ENCODE measurements at places on chromosomes 5 and 9.

DNA sequence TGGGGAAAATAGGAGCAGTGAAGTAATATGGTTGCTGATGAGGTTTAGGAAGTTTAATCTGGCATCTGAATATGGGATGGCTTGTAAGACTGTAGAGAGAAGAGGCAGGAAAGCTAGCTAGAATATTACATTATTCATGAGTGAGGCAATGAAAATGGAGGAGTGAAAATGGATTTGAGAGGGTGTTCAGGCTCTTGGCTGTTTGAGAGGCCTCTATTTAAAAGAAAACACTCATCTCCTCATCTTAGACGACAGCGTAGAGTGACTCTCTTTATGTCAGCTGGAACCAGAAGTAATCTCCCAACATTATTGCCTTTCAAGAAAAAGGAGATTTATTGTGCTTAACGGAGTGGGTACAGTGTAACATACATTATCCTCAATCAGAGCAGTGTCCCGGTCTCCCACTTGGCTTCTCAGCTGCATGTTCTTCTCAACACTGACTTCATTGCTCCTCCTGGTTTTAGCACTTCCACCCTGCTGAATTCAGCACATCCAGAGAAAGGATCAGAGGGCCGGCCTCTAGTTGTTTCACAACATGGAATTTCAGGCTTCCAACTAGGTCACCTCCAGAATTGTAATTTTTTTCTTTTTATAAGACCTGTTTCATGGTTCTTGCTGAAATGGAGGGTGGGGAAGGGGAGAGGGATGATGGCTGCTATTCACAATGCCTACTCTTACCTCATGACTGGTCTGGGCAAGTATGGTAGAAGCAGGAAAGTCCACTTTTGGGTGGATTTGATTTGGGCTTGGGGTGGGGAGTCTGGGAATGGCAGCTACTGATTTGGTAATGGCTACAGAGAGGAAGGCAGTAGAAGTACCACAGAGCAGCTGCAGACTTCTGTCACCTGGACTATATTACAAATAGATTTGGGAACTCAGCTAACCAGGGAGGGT is 52.9 kb upstream of the KIAA1958 start:
- DNase-seq, result no peak

- no peak for DNase-seq
Observed at GRCh38 chr9:35754264-35754663, at the start of gene MSMP. MSMP (minus strand) TSS chr9:35754276; CDS start chr9:35754129, 147 bp downstream.

GRCh38 chr9:106286249-106286648 is 576.7 kb upstream of the ZNF462 start:
- DNase-seq, result no peak

DNA sequence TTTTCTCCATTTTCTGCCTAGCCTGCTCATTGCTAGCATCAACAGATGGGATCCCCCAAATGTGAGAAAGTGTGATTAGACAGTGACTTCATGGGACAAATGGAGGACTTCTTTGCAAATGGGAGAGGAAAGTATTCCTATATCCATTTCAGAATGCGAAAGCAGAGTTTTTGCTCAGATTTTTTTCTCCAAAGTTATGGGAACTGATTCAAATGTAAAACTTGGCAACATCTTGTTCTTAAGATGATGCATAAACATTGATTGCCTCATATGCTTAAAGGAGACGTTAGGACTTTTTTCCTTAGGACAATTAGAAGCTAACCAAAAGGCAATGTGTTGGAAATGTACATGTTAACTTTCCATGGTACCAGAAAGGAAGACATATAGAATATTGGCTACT is 704.3 kb upstream of the ZNF608 start:
- DNase-seq, result no peak

- no peak for DNase-seq
Observed at GRCh38 chr9:136858452-136858843, 6.3 kb downstream of the MAMDC4 start.

DNA sequence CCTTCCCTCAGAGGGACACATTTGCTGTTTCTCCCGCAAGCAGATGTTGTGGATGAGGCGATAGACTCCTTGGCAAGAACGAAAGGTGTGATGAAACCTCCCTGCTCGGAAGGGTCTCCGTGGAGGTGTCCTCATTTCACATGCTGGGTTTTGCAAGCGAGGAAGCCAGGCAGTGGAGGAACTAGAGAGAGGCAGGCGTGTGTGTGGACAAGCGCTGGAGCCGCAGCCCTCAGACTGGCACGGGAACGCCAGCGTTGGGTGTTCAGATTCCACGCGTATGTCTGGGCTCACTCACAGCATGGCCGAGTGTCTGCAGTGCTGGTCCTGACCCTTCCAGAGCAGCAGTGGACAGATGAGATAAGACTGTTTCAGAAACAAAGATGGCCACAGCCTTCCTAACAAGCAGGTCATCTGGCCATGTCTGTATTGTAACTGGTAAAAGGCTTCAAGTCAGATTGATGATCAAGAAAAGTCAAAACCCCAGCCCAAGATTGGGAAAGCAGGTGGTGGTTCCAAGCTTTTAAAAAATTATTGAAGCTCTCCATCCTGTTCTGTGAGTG is 35.0 kb upstream of the NCS1 start:
- no peak for DNase-seq

DNA sequence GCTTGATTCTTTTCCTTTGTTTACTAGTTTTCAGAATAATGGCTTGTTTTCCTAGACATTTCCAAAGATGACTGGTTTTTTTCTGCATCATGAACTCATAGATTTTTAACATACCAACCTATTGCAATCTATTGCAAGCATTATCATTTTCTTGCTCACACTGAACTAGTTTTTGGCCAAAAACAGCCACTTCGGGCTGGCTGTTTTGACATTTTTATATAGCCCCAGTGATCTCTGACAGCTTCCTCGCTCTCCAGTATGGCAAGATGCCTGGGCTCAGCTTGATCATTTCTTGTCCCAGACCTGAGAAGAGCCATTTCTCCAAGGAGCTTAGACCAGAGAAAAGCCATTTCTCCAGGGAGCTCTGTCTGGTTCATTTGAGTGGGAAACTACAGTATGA is 94.3 kb upstream of the MAMDC2 start:
- DNase-seq, result no peak

DNA sequence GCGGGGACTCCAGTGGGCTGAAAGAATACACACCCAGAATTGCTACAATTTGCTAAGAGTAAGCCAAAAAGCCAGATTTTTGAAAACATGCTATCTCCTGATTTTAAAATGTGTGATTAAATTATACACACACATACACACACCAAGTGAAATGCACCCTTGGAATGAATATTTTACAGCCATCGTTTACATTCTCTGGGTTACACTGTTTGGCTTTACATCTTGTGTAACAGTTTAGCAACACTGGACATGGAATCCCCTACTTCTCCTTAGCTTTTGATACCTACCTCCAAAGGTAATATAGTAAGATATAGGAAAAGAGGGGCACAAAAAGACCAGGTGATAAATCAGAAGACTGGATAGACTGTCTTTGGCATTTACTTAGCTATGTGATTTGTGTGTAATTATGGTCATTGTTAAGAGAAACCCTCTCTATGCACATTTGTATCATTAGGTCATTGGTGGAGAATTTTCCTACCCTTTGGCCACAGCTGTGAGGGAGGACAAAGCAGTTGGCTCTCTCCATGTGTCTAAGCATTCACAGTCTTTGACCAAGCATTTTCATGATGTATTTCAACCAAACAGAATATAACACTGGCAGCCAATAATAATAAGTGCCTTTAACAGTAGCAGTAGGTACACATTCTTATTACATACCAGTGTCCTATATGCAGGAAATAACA is 7.6 kb downstream of the SVEP1 start:
- DNase-seq, result no peak

DNA sequence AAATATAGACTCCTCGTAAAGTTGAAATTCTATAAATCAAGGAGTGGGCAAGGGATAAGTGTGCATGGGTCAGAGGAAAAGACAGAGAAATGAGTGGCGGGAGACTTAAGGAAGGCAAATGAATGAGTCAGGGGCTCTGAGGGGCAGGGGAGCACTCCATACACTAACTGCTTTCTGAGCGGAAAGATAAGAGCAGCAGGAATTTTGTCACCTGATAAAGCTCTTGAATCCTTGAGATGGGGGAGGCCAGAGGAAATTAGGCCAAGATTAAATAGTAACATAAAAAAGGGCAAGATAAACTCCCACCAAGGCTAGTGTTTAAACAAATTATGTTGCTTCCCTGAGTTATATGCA is 191.0 kb upstream of the S1PR3 start:
- DNase-seq, result no peak

- no peak for DNase-seq
Observed at GRCh38 chr5:34841816-34842215, 2.9 kb downstream of the TTC23L start.

GRCh38 chr5:14930486-14930885 is 58.9 kb upstream of the ANKH start:
- DNase-seq, result no peak

- DNase-seq, result no peak
Observed at GRCh38 chr5:124932791-124933600, 186.6 kb upstream of the ZNF608 start.

DNA sequence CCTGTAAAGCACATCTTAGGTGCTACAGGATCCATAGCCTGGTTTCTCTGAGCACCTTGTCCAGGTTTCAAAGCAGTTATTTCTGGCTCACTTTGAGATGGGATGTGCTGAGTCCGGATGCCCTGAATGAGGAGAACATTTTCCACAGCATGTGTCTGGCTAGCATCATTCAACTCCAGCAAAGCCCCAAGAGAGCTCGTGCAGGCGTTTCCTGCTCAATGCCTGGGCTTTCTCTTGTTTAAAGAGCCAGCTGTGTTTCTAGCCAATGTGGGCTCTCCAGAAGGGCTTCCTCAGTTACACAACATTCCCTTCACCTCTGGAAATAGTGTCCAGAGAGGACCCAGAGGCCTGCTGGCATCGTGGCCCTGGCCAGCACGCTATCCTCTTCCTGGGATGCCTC is 411.7 kb downstream of the DMAC1 start:
- DNase-seq, result no peak

- DNase-seq, result no peak
Observed at GRCh38 chr9:130860458-130861316, 25.6 kb downstream of the ABL1 start.

DNA sequence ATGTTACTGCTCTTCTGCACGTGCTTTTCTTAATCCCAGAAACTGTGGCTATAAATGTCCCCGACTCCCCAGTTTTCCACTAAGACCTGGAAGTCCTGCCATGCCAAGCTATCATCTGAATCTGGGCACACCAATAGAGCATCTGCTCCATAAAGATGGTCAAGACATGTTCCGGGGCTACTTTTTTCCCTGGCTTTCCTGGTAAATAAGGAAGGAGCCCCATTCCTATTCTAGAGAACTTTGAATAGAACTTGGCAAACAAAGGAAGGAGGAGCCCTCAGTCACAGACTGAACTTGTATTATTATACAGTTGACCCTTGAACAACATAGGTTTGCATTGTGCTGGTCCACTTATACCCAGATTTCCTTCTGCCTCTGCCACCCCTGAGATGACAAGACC is 182.9 kb downstream of the CCDC192 start:
- DNase-seq, result no peak

GRCh38 chr9:78682216-78682615 is 385.3 kb downstream of the PSAT1 start:
- DNase-seq, result no peak

- DNase-seq, result no peak
Observed at GRCh38 chr9:36640771-36641381, 68.2 kb downstream of the MELK start.

DNA sequence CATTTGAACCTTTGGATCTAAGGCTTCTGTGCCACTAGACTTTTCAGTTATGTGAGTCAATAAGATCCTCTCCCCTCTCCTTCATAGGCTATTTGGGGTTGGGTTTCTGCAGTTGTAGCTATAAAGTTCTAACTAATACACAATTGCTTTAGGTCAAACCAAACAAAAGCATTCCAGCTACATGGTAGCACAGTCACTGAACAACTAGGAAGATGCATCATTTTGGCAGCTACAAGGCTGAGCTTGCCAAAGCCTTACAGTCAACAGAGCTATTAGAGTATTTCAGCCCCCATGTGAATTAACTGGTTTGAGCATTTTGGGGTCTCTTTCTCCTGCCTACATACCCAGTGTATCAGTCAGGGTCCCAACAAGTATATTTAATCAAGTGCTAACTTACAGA is 234.6 kb downstream of the ZNF608 start:
- DNase-seq, result no peak

DNA sequence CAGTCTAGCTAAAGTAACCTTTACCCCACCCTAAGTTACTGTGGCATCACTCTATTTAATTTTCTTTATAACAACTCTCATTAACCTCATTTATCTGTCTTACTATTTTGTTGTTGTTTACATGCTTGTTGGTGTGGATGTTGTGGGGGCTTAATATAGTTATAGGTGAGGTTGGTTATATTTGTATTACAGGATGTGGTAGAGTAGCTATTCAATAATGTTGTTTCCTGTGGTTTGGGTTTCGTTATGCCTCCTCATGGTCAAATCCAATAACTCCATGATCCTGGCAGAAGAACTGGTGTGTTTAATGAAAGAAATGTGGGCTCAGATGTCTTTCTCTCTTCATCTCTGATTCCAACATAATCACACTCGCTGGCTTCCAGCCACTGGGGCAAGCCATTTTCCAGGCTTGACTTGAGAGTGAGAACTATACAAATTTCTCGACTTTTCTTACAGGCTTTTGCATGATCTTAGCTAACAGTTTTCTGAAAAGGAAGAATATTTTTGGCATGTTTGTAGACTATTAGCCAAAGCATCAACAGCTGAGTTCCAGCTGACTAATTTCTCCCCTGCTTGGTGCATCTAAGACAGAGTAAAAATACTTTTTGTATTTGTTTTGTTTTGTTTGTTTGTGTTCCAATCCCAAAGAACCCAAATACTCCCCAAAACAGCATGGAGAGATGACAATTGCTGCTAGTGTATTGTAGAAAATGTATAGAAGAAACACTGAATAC is 303.7 kb upstream of the PAPPA start:
- no peak for DNase-seq
